ENCODE measurements at places on chromosomes 3 and 15.

- no peak for DNase-seq
Measured at GRCh38 chr3:130470126-130470525, 46.9 kb upstream of the COL6A6 start.

DNA sequence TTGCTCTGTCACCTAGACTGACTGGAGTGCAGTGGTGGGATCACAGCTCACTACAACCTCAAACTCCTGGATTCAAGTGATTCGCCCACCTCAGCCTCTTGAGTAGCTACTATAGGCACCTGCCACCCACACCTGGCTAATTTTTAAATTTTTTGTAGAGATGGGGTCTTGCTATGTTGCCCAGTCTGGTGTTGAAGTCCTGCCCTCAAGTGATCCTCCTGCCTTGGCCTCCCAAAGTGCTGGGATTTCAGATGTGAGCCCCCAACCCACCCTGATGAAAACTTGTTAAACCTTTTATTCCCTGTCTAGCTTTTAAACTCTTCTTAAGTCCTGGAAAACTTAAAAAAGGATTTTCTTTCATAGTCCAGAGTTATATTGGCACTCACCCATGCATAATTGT lies 2.6 kb downstream of the ECT2 start:
- no peak for DNase-seq

DNA sequence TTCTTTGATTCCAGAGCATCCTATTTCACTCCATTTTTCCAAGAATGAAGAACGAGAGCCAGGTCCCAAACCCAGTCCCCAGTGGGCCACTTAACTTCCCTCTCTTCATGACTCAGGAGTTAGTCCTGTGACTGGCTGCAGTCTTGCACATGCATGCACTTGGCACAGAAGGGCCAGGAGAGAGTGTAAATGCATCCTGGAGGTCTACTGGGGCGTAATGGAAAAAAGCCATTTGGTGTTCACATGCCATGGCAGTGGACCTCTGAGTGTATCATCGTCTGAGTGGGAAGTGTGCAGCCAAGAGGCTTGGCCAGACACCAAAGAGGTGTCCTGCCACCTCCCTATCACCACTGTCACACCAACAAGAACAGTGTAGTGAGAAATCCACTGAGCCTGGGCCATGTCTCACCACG lies 15.1 kb upstream of the RFTN1 start:
- no peak for DNase-seq

DNA sequence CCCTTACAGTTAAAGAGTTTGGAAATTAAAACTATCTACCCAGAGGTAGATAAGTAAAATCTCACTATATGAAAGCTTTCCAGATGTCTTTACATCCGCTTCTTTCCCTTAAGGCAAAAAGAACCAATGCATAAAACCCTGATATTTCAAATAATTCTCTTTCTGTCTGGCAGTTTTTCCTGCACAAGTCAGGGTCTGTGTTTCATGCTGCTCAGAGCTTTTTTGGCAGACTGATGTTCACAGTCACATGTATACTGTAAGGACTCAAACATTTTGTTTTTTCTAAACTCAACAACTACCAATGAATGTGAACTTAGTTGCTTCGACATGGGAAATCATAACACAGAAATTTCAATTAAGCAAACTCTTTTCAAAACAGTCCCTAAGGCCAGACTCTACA lies 988.4 kb downstream of the EPHA3 start:
- no peak for DNase-seq

GRCh38 chr3:182484682-182485081 lies 308.6 kb upstream of the ATP11B start:
- no peak for DNase-seq

- peak; percentile 53 for DNase-seq
Measured at GRCh38 chr3:31448035-31448881, 84.5 kb upstream of the STT3B start.

DNA sequence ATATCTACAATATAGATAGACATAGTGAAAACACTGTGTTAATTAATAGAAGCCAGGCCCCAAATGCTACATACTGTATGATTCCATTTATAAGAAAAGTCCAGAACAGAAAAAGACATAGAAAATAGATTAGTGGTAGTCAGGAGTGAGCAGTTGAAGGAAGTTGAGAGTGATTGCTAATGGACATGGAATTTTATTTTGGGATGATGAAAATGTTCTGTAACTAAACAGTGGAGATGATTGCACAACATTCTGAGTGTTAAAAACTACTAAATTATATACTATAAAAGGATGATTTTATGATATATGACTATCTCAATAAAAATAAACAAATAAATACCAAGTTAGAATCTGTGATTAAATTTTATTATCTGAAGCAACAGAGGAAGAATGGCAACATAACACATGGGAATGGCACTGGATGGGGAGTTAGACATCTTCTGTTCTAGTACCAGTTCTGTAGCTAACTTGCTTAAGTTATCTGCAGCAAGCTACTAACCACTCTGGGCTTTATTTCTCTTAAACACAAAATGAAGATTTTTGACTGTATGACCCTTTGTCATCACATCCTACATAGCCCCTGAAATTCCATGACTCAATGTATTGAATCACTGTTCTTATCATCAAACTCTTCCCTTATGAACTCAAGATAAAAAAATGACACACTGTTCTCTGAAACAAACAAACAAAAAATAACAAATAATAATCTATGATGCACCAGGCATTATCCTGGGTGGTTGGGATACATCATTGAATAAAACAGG lies 612.7 kb downstream of the TBL1XR1 start:
- DNase-seq: no peak

GRCh38 chr15:61070111-61070901 lies 158.8 kb downstream of the RORA start:
- DNase-seq: no peak

- DNase-seq: no peak
Measured at GRCh38 chr3:94494992-94495391, 432.1 kb downstream of the NSUN3 start.

DNA sequence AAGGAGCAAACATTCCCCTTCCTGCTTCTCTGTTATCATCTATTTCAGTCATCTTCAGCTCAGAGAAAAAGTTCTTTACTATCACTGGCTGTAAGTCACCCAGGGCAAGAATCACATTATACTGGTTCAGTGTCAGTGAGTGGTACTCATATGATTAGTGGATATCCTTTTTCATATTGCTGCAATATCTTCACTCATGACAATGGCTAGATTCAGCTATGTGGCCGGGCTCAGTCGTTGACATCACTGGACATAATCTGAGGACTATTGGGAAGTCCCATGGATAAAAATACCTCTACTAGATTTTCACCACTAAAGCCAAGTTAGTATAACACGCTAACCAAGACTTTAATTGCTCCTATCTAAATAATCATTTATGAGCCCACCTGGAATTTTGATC lies 91.3 kb upstream of the UBE2E2 start:
- no peak for DNase-seq

DNA sequence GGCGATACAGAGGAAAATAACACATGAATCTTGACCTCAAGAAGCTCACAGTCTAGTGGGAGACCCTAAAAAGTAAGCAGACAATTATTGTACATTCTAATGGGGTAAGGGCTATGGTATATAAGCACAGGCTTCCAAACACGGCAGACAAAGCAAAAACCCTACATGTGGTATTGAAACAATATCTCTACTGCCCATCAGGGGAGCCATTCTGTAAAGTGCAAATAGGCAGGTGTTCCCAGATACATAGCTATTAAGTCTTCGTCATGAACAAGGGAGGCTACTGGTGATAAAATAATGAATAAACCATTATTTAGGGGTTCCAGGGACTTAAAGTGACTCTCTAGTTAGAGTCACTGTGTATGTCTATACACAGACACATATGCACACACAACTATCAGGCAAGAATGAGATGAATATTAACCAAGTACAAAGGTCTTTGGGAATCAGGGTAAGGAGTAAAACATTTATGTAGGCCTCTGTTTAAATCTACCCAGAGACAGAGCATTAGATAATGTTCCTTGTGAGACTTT lies 38.7 kb upstream of the ASB14 start:
- DNase-seq: no peak

- no peak for DNase-seq
Measured at GRCh38 chr3:168973897-168974296, 689.6 kb downstream of the MECOM start.

GRCh38 chr3:128689060-128689459 lies 36.9 kb upstream of the RAB7A start:
- no peak for DNase-seq

GRCh38 chr3:149454746-149455145 lies 19.8 kb upstream of the TM4SF4 start:
- no peak for DNase-seq
